AG09319 (cell line): ENCODE measurements at places on chromosomes 2 and 18.

- peak; percentile 25 for DNase-seq
Observed at GRCh38 chr2:10042301-10043161, 819 bp upstream of the KLF11 start.

DNA sequence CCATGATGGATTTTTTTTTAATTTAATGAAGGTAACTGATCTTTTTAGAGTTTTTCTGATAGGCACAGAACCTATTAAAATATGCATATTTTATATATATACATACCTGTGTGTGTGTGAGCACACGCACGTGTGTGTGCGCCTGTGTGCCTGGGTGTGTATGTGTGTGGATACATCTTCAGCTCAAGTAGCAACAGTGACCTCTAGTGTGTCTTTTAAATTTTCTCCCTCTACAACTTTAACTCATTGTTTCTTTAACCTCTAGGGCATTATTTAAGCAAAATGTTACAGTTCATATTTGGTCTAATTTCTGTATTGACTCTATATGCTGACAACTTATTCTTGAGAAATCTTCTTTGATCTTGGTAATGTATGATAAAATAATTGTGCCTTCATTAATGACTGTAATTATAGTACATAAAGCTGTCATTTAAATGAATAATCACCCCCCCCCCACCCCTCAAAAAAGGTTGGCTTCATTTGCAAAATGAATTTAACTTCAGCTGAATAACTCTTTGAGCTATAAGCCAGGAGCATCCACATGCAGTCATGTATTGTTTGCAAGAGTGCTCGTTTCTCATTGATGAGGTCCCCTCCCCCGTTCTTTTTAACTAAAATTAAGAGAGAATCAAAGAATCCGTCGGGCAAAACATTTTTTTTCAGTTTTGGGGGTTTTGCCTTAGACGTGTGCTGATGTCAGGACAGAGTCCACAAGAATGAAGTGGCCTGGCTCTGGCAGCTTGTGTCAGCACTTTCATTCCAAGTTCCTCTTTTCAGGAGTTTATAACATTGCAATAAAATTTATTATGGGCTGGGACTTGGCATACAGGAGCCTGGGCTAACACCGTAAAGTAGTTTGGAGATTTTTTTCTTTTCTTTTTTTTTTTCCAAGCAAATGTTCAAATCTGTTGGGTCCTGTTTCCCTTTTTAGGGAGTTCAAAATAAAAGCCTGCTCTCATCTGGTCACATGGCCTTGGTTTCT is 80.0 kb downstream of the ETAA1 start:
- peak; percentile 23 for DNase-seq

DNA sequence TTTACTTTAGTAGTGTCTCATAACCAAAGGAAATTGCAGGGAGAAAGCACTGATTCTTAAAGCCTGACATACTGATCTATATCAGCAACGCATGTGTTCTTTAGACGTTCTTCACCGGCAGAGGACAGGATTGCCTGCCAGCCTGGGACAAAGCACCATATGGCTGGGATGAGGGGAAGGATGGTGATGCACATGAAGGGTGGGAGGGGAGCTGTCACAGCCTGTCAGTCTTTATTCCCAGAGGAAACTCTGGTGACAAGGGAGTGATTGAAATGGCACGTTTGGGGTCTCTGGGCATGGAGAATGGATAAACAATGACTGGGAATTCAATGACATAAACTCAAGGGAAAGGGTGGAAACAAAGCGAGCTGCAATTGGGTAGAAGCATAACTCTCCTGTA is 808.1 kb downstream of the DCC start:
- DNase-seq, result no peak

DNA sequence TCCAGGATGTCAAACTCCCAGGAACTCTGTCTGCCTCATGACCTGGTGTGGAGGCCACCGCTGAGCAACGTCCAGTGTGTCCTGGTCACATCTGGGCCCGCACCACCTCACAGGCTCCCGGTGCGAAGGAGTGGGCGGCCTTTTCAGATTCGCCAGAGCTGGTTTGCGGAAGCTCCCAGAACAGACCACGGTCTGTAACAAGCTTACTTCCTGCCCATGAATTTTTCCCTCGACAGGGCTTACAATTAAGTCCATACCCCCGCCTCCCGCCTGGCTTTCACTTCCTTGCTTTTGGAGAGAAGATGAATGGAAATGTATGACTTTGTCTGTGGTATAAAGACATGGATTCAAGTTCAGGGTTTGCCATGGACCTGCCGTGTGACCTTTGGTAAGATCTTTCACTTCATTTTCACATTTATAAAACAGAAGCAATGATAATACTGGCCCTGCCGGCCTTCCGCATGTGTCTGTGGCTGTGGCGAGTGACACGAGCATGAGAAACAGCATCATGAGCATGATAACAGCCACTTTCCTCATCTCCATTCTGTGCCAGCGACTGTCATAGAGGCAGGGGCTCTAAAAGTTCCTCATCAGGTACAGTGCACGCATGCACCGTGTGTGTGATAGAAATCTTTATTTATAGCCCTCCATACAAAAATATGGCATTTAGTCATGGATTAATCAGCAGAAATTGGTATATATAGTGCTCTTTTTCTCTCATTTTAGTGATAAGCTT is 31.0 kb upstream of the KCNF1 start:
- DNase-seq, result no peak

DNA sequence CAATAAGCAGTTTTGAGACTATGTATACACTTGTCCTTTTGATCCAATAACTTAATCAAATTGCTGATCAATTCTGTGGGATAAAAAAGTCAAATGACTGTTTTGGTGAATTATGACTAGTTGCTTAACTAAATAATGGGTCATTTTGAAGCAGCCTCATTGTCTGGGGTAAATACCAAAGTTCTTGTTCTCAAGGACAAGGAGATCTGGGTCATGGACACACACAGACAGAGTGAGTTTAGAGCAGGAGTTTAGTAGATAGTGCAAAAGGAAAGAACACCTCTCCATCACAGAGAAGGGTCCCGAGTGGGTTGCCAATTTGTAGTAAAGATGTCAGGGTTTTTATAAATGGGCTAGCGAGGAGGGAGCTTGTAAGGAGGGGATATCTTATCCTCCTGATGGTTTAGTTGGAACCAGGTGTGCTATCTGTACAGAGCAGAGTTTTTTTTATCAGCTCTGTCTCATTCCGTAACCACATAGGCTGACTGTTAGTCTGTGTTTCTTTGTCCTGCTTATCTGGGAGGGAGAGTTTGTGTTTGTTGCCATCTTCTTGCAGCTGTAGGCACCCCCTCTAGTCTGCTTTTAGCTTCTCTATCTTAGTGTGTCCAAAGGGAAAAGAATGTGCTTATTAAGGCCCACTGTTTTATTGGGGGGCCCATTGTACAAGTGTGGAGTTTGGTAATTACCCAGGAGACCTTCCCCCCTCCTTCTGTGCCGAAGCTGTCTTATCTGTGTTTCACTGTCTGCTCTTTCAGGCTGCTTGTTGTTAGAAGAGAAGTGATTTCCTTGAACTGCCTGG is 48.7 kb upstream of the C1GALT1C1L start:
- DNase-seq, result no peak

- no peak for DNase-seq
Observed at GRCh38 chr2:24929230-24929629, 9.2 kb upstream of the ADCY3 start.

DNA sequence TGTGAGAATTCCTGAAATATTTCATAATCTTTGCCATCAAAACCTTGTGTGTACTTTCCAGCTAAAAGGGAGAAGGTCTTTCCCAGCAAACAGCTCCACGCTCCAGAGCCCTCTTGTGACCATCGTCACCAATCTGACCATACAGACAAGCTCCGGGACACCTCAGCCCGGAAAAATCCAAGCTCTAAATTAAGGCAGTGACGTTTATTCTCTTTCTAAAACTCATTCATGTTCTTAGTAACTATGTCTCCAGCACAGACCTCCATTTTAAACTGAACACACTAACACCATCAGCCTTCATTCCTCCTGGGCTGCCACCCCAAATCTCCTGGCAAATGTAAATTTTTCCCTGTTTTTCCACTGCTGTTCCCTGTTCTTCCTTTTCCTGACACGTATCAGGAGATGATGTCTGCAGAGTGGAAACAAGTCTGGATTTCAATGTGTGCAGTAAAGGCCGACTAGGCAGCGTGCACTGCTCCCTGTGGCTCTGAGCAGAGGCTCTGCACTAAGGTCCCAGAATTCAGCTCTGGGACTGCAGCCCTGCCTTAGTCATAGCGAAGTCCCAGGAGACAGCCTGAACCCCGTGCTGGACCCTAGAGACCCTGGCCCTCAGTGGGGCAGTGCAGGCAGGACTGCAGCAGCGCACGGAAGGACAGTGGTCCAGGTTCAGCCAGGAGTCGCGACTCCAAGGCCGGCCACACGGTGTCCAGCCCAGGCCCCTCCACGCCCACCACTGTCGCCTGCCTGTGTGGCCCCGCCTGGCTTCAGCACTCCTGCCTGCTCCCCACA is 452.5 kb upstream of the SALL3 start:
- no peak for DNase-seq

- DNase-seq, result no peak
Observed at GRCh38 chr2:134216152-134216829, 37.6 kb upstream of the MGAT5 start.

DNA sequence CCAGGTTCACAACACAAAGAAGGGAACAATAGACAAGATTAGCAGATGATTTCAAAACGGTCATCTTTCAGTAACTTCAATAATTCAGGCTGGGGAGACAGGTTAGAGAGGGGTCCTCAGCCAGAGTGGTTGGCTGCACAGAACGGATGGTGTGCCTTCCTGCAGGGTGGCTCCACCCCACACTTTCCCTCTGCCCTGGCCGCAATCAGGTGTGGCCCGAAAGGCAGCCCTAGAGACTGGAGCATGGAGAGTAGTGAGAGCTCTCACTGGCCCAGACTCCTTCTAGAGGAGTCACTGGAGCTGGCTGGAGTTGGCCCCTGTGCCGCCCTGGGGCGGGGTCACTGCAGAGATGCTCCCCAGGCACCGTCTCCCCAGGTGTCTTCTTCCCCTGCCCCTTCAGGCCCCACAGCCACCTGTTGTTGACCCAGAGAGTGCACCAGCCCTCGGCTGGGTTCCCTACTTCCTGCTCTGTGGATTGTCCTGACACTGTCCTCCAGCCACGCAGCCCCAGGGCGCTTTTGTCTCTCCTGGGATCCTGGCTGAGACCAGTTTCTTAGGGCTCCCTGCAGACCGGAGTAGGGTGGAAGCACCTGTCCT is 126.8 kb downstream of the PXDN start:
- no peak for DNase-seq
